ENCODE measurements at places on chromosomes 1 and 21.

GRCh38 chr21:14613486-14614224, 67.5 kb upstream of the SAMSN1 start:
- DNase-seq, result no peak

- DNase-seq, result no peak
Measured at GRCh38 chr1:17235135-17235885, 13.6 kb upstream of the PADI3 start.

GRCh38 chr1:154422521-154422920, 17.4 kb downstream of the IL6R start:
- DNase-seq, result no peak

GRCh38 chr1:26268290-26269197, 11.3 kb upstream of the SH3BGRL3 start:
- no peak for DNase-seq

GRCh38 chr1:206145771-206146290, 28.6 kb upstream of the AVPR1B start:
- no peak for DNase-seq
